C1 segment of cervical spinal cord (tissue), 14 donors: ENCODE measurements at places on chromosomes 1 and 21.

- no peak for DNase-seq
Observed at GRCh38 chr1:221157026-221157761, 278.0 kb downstream of the HLX start.

DNA sequence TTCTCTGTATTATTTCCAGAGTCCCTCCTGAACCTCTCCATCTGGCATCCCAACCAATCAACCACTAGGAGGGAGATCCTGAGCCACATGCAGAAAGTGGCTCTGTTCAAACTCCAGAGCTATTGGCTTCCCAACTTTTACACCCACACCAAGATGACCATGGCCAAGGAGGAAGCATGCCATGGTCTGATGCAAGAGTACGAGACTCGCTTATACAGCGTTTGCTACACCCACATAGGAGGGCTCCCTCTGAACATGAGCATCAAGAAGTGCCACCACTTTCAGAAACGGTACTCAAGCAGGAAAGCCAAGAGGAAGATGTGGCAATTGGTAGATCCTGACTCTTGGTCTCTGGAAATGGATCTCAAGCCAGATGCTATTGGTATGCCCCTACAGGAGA, 23.6 kb downstream of the RGSL1 start:
- DNase-seq, result no peak

GRCh38 chr1:232909752-232910151, 40.7 kb upstream of the NTPCR start:
- no peak for DNase-seq

GRCh38 chr21:24045775-24046215, 1561.5 kb downstream of the MRPL39 start:
- DNase-seq, result peak; percentile 69

- no peak for DNase-seq
Observed at GRCh38 chr1:171296897-171297296, 17.1 kb upstream of the FMO4 start.

DNA sequence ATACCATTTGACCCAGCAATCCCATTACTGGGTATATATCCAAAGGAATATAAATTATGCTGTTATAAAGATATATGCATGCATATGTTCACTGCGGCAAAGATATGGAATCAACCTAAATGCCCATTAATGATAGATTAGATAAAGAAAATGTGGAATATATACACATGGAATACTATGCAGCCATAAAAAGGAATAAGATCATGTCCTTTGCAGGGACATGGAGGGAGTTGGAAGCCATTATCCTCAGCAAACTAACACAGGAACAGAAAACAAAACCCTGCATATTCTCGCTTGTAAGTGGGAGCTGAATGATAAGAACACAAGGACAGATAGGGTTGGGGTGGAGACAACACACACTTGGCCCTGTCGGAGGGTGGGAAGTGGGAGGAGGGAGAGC, 19.8 kb upstream of the REG4 start:
- DNase-seq, result no peak

DNA sequence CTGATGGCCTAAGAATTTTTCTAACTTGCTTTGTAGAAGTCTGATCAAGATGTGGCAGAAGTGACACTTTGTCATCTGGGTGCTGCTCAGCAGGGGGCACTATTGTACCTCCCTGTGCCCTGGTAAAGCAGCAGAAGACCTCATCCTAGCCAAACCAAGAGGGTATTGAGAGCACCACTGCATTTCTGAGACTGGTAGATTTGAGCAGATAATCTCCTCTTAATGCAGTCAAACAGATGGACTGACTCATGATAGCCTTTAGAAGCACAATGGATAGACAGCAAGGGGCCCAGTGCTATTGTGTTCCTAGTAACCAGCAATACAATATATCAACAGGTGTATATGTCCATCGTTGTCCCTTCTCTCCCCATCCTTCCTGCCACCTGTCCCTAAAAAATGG, 5.7 kb downstream of the TPM3 start:
- DNase-seq, result no peak

DNA sequence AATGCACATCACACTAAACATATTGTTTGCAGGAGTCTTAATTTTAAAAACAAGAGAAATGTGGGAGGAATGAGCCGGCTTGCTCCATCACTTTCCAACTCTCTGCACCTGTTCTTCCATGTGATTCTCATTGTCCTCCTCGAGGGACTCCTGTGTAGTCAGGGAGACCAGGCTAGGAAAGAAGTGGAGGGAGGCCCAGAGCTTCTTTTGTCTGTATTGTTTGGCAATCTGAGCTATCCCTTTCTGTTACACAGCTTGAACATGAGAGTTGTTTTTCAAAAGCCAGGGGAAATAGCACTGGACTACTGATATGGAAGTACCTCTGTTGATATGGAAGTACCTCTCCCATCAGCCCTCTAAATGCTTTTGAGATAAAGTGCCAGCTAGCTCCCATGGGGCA, 18.8 kb upstream of the LRRC8D start:
- DNase-seq, result no peak

DNA sequence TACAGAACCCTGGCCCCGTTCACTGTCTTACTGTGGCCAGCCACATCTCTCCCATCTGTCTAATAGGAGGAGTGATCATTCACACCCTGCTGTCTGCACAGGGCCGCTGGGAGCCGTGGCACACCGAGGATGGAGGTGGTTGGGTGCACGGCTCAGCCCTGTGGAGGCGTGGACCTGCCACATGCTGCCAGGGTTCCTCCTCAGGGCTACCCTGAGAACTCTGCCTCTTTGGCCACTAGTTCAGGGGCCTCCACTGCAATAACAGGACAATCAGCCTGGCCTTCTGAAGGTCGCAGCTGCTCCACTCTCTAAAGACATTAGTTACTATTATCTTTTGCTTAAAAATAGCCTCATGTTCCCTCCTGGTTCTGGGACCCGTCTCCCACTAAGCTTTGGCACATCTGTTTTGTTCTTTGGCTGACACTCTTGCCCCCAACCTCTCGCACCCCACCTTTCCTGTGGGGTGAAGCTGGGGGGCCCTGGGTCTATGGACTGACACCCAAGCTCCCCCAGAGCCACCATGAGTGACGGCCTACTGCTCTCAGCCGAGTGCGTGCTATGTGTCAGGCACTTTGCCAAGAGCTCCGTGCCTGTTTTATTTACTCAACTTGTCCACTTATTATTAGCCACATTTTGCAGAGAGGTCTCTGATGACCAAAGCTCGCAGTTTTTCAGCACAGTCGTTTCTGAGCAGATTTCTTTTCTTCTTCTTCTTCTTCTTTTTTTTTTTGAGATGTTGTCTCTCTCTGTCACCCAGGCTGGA, 66.3 kb downstream of the ARHGEF10L start:
- DNase-seq, result no peak

GRCh38 chr21:28801906-28802305, 190.8 kb downstream of the LTN1 start:
- no peak for DNase-seq

DNA sequence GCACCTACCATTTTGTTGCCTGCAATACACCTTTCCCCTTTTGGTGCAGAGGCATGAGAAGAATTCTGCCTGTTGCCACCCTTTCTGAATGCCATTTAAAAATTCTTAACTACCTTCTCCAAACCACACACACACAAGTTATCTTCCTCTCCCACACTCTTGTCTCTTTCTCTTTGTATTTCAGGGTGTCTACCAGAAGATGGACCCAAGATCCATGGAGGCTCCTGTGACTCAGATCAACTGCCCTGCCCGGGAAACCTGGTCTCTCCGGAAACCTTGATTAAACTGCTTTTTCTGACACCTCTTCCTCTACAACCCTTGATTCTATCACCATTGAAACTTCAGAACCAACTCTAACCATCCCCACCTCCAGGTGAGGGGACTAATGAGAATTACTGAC, 2.4 kb upstream of the TARS2 start:
- no peak for DNase-seq

DNA sequence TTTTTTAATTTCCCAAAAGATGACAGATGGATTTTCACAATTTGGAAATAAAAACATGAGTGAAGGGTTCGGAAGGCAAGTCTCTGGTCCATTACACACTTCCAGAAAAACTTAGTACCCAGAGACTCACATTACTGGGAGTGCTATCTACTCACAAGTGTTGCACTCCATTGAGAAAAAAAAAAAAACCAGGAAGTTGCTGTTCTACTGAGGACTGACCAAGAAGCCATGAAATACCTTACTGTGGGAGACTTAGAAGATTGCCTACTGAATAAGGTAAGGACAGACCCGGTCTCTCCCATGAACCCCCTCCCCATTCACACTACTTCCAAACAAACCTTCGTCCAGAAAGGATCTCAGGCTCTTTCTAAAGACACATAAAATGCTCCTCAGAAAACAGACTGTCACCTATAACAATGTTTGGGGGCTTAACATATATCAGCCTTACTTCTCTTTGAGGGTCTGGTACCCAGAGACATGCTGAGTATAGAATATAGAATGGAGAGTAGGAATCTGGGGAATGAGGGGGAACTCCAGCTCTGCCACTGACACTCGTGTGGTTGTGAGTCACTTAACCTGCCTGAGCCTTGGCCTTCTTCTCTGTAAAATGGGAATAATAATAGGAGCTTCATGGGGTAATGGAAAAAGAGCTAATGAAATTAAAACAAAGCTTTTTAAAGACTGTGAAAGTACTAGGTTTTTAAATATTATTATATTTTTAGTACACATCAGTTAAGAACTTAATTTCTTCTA, 1.4 kb downstream of the MAB21L3 start:
- no peak for DNase-seq

GRCh38 chr1:160362168-160362957, 4.5 kb upstream of the NHLH1 start:
- DNase-seq, result no peak

- peak; percentile 76 for DNase-seq
Observed at GRCh38 chr1:201713086-201713810, 115.7 kb upstream of the IPO9 start.

DNA sequence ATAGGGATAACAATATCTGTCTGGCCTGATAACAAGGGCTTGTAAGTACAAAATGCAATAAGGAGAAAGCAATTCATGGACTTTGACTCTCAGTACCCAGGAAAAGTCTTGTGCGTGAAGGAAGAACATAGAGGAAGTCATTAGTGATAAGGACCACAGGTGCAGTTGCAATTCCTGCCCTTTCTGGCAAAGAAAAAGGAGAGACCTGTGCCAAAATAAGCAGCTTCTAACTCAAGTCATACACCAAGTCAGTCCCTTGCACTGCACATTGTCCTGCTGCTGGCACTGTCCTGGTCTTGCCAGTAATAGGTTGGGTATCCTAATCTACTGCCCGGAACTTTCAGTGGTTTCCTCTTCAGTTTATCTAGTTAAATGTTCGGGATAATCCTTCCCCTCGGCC, 14.8 kb upstream of the SOD1 start:
- DNase-seq, result no peak

DNA sequence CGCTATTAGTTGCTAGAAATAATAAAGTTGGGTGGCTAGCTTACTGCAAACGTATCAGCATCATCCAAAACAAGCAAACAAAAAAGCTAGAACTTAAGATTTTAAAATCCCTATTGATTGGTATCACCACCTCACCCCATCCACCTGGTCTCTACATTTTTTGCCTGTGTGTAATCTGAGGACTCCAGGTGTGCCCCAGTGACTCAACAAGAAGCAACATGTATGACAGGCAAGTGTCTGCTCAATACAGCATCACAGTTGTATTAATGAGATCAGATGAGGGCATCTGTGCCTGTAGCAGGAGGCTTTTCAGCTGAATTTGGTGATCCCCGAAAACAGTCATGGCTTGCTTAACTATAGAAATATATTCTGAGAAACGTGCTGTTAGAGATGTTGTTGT, 14.6 kb upstream of the PAPPA2 start:
- no peak for DNase-seq

- no peak for DNase-seq
Observed at GRCh38 chr1:201968202-201968925, 13.1 kb downstream of the TIMM17A start.

GRCh38 chr21:16587141-16587581, 857.4 kb downstream of the USP25 start:
- DNase-seq, result peak; percentile 55

DNA sequence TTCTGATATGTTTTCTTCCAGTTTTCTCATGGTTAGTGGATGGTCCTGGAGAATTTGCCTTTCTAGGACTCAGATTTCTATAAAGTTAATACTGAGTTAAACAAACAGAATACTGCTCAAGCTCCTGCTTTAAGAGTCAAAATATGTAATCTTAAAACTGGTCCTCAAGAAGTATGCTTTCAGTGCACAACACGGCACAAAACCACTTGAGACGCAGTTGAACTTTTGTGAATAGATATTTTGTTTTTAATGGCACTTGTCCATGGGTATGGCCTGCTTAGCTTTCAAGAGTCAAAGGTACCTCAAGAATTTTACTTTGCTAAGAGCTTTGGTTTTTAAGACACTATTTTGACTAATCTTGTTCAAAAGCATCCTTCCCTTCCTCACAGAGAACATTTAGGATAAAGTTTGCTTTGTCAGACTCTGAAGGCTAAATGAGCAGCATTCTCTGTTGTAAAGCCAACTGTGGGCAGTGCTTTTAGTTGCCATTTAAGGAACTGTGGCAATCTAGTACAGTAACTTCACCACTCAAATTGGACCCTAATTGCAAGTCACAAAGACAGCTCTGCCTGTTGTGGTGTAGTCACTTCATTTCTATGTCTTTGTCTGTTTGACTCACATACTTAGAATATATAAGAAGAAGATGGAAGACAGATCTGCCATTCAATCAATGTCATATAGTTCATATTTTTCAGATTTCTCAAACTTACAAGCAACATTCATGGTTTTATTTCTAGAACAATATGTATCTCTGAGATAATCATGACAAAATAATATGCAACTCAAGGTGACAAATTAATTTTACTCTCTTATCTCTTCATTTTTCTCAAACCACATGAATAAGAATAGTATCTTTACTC, 28.8 kb downstream of the SAMD13 start:
- DNase-seq, result no peak

DNA sequence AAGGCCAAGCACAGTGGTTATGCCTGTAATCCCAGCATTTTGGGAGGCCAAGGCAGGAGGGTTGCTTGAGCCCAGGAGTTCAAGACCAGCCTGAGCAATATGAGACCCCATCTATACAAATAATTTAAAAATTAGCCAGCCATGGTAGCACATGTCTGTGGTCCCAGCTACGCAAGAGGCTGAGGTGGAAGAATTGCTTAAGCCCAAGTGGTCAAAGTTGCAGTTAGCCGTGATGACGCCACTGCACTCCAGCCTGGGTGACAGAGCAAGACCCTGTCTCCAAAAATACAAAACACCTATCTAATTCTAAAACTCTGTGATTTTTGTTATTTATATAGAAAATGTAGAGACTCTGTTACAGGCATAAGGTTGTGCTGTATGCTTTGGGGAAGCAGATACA, 44.2 kb upstream of the ZYG11A start:
- no peak for DNase-seq

- DNase-seq, result no peak
Observed at GRCh38 chr1:231935856-231936255, 309.3 kb downstream of the DISC1 start.

GRCh38 chr1:30807318-30808066, 49.9 kb upstream of the LAPTM5 start:
- DNase-seq, result no peak

GRCh38 chr1:87329051-87329525, 408 bp downstream of the LMO4 start:
- DNase-seq, result peak; percentile 56

GRCh38 chr1:27284425-27285273, 37.3 kb upstream of the TMEM222 start:
- peak; percentile 54 for DNase-seq
